ENCODE measurements at places on chromosomes 7 and 10.

GRCh38 chr10:48685731-48686130 is 1.1 kb downstream of the WDFY4 start:
- no peak for DNase-seq

DNA sequence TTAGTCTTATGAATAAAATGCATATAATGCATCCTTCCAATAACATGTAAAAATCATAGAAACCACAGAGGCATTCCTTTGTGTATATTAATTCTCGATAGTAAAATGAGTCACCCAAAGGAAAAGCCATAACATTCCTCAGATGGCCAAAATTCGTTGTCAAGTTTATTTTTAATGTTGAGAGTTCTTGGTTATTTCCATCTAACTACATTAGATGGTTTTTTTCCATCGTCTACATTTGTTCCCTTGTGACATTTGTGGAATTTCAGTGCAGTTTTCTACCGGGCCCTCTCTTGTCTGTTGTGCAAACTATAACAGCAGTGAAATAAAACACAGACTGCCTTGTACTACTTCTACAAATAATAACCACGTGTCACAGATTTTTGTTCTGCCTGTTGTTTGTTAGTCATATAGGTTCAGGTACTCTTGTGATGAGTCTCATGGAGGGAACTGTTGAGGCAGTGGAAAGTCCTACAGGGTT is 54.7 kb upstream of the CCAR1 start:
- peak; percentile 95 for DNase-seq

GRCh38 chr10:30866896-30867295 is 164.8 kb downstream of the ZNF438 start:
- DNase-seq: no peak

GRCh38 chr7:96131525-96131924 is 190.4 kb downstream of the SLC25A13 start:
- DNase-seq: no peak

DNA sequence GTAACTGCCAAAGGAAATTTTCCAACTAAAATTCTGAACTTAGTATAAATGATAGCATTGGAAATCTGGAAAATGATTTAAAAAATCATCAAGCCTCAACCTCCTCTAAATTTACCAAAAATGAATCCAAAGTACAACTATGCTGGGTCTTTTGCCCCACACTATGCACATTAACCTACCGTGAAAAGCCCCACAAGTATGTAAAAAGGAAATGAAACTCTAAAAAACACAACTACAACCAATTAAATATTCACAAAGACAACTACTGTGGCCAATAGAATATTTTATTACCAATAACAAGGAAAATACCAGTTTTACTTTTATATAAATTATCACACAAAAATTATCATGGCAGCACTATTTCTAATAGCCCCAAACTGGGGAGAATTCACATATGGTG is 19.3 kb downstream of the EIF3A start:
- no peak for DNase-seq

- no peak for DNase-seq
Observed at GRCh38 chr7:138814816-138815332, 16.9 kb upstream of the ATP6V0A4 start.

GRCh38 chr7:127409629-127410028 is 17.1 kb upstream of the ZNF800 start:
- no peak for DNase-seq

GRCh38 chr10:123538401-123539320 is 127.5 kb upstream of the GPR26 start:
- no peak for DNase-seq

DNA sequence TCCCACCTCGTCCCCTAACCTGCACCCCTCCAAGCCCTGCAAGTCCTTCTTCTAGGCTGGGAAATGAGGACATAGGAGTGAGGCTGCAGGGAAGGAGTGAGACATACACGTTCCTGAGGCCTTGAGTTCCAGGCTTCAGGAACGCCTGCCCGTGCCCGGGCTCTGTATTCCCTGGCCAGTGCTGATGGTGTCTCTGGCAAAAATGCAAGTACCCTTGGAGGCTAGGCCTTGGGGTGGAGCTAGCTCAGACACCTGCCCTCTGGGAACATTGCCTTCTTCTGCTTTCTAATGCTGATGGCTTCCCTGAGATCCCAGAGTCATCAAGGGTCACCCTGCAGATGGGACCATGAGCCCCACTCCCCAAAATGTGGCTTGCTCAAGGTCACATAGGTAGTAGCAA is 76.0 kb downstream of the GRK5 start:
- no peak for DNase-seq

DNA sequence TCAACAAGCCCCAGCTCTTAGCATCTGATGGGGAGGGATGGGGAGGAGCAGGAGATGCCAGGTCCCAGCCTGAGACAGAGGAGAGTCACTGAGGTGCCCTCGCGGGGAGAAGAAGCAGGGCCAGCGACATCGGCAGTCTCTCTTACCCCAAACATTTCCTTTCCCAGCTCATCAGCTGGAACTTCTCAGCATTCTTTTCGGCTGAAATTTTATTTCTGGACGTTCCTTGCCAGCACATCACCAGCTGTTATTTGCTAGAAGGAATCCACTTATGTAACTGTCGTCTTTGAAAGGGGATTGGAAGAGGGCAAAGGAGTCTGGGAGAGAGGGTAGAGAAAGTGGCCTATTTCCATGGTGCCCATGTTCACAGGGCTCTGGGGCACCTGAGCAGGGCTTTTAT is 101.0 kb upstream of the SHH start:
- DNase-seq: peak; percentile 35

DNA sequence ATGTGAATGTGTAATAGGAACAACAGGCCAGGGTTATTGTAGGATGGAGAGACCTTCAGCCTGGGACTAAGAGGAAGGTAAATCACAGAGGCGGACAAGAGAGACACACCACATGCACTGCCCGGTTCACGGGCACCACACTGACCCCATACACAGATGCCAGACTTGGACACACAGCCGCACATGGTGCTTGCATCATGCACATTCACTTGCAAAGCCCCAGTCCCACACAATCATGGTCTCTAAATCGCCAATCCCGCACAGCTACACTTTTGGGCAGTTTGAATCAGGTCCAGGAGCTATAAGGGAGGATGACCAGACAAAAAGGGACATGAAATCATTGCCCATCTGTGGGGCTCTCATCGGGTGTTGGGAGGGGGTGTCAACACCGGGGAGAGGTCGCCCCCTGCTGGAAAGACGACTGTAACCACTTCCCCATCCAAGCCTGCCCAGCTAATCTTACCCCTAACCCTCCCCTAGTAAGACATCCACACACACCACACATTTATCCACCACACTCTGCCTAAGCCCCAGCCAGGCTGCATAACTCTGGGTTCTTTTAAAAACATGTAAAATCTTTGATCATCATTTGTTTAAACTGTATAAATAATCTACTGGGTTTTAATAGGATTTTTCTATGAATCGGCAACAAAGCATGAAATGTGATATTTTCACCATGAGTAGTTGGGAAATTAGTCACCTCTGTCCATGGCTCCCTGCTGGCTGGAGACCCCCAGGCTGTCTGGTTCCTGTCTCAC is 40.5 kb upstream of the SLF2 start:
- peak; percentile 77 for DNase-seq

GRCh38 chr7:106138776-106139175 is 26.7 kb upstream of the SYPL1 start:
- no peak for DNase-seq

GRCh38 chr7:86863452-86863851 is 196.0 kb downstream of the ELAPOR2 start:
- no peak for DNase-seq

- no peak for DNase-seq
Observed at GRCh38 chr7:37853468-37853867, 5.1 kb downstream of the NME8 start.

- DNase-seq: no peak
Observed at GRCh38 chr10:125203186-125203800, 42.9 kb upstream of the CTBP2 start.
